Effector CD8-positive, alpha-beta T cell (primary cell): ENCODE measurements at places on chromosomes 6 and 20.

DNA sequence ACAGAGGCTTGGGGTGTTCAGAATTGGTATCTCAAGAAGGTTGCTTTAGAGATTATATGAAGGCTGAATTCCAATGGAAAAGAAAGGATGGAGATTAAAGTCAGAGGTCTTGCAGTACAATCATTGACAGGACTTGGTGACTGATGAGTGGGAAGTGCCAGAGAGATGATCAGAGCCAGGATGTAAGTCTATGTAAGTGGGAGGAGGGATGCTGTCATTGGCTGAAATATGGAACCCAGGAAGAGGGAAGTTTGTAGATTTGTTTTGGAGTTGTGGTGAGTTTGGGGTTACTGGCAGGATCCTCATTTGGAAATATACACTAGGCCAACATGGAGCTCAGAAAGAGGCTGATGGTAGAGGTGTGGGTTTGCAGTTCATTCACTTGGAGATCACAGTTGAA lies 23.8 kb upstream of the TNFAIP3 start:
- no peak for DNase-seq

GRCh38 chr6:104644848-104645247 lies 214.9 kb downstream of the HACE1 start:
- DNase-seq: no peak

- DNase-seq: no peak
These were observed 1277.2 kb upstream of the GJE1 start for GRCh38 chr6:140855520-140855919.

DNA sequence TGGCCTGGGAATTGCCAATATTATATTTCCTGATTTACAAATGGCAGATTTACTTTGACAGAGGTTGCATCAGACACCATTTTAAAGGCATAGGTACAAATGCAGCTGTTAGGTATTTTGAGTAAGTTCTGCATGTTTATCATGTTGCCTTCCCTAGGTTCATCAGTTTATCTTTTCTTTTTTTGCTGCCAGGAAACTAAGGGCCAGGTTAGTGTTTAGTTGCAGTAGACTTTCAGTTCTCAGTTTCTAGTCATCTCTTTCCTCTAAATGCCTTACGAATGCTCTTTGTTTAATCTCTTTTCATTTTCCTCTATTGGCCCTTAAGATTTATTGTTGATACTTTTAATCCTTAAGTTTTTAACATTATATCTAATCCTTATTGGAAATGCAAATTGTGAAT lies 129.9 kb downstream of the SMAP1 start:
- DNase-seq: no peak

DNA sequence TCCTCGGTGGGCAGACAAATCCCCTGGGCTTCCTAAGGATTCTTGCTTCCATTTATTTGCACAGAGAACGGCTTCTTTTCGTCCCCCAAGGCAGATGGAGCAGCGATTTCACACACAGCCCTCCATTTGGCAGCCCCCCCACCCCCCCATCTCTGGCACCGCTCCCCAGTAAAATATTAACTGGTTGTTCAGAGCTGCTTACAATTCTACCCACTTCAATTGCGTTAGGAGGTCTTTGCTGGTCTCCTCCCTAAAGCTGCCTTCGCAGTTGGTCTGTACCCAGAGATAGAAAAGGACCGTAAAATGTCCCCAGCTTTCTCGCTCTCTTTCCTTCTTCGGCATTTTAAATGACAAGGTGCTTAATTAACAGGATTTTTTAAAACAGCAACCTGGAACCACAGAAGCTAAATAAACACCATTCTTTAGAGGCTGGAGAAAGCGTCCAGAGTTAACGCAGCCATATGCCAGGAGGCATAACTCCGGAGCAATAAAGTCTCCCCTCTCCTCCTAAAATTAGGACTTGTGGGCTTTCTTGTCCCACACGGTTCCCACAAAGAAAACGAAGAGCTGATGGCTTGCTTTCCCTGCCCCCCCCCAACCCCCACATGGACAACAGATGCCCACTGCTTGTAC lies 1.7 kb upstream of the ZMYND8 start:
- no peak for DNase-seq
